Suppressor macrophage treated with lipopolysaccharide for 1 hour (primary cell): ENCODE measurements at places on chromosomes 7 and 10.
A peak's percentile ranks its signal among the peaks of the same experiment; 100 is the strongest.

DNA sequence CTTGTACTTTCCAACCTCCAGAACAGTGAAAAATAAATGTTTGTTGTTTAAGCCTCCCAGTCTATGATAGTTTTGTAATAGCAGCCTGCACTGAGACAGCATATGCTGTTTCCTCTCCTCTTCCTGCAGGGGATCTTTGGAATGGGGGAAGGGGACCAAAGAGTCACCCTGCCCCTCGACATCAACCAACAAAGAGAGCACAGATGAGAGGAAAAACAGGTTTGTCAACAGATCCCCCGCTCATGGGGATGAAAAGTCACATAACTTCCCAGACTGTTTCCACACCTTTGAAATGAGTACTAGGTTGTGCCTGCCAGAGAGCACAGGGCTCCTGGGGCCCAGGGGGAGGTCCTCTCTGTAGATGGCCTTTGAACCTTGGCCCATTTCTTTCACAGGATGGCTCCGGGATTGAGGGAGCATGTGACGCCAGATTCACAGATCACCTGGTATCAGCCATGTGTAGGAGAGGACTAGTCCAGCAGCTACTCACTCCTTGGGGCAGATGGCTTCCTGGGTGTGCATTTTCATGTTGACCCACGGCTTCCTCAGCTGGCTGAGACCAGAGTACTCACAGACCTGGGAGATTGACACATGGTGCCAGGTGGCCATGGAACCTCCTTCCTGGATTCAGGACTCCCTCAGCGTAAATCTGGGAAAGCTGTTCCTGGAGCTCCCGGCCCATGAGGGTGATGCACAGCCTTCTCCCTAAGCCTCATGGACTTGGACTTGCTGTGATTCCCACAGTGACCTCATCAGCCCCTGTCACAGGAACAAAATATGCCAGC, 125.6 kb downstream of the CXCL12 start:
- no peak for DNase-seq

- DNase-seq = no peak
These were observed 474.2 kb downstream of the CALN1 start for GRCh38 chr7:71937840-71938371.

- no peak for DNase-seq
These were observed 162.6 kb upstream of the AGR3 start for GRCh38 chr7:17044396-17044795.

GRCh38 chr10:97647556-97647955, 7.1 kb downstream of the PI4K2A start:
- peak; percentile 47 for DNase-seq

- DNase-seq = peak; percentile 60
These were observed 144.5 kb downstream of the PPP1R3A start for GRCh38 chr7:113774182-113774807.

DNA sequence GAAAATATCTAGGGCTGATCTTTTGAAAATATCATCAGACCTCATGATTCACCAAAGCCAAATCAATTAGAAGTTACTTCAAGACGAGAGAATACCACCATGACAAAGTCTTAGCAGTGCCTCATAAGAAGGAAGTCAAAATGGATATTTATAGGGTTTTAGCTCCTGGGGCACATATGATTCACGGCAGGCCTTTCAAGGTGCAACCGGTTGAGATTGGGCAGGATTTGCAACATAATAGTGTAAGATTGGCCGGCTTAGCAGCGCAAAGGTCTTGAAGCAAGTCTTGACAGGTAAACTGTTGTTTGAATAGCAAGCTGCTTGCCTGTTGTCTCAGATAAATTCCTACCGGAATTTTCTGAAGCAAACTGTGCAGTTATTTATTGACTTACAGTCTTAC, 17.5 kb downstream of the ADRB1 start:
- DNase-seq = no peak

DNA sequence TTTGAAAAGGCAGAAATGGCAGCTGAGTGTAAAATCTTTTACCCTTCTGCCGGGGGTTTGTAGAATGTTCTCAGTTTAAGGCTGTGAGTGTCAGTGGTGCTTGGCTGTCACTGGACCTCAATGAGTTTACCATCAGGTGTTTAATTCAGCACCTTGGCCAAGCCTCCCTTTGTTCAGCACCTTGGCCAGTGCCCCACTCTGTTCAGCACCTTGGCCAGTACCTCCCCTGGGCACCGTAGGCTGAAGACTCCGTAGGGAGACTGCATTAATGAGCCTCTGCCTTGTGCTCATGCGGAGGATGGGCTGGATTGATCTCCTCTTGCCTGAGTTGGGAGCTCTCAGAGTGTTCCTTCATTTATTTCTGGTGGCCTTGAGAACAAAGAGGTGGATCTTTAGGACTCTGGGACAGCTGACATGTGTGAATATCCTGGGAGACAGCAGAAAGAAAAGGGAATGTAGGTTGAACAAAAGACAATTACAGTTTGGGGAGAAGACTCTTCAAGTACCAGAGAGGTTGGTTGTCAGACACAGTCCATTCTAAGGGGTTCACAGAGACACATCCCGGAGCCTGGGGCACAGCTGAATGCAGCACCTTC, 1.6 kb downstream of the FAM24A start:
- DNase-seq = no peak

GRCh38 chr7:29045258-29046086, 87.3 kb upstream of the TRIL start:
- DNase-seq = peak; percentile 13

DNA sequence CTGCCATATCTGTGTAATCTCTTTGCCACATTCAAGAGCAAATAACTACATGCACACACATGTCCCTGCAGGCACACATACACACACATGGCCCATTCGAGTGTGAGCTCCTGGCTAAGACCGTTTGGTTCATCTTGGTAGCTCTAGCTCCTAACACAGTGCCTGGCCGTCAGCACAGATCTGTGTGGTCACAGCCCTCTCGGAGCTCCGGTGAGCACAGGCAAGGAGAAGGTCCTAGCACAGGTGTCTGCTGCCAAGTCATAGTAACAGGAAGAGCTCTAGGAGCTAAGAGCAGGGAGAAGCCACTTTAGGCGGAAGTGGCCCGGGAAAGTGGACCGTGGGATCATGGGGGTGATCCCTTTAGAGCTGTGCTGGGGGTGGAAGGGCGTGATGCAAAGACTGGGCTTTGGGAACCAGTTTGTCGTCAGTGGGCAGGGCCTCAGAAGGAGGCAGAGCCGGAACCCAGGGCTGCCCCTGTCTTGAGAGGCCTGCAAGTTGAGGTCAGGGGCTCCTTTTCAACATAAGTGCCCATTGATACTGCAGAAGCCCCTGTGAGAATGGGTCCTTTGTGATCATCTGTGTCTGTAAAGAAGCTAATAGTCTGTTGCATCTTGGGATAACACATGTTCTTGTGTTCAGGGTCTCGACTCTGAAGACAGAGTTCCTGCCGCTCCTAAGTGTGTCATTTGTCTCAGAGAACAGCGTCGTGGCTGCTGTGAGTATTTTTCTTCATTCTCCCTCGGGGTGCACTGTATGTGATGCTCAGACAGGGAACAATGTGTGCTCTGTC, 16.6 kb upstream of the ARPC1B start:
- no peak for DNase-seq

- DNase-seq = peak; percentile 86
These were observed 46.6 kb downstream of the PRKAG2 start for GRCh38 chr7:151830121-151830830.

GRCh38 chr10:103504181-103504783, 10.8 kb downstream of the NEURL1 start:
- DNase-seq = peak; percentile 23

DNA sequence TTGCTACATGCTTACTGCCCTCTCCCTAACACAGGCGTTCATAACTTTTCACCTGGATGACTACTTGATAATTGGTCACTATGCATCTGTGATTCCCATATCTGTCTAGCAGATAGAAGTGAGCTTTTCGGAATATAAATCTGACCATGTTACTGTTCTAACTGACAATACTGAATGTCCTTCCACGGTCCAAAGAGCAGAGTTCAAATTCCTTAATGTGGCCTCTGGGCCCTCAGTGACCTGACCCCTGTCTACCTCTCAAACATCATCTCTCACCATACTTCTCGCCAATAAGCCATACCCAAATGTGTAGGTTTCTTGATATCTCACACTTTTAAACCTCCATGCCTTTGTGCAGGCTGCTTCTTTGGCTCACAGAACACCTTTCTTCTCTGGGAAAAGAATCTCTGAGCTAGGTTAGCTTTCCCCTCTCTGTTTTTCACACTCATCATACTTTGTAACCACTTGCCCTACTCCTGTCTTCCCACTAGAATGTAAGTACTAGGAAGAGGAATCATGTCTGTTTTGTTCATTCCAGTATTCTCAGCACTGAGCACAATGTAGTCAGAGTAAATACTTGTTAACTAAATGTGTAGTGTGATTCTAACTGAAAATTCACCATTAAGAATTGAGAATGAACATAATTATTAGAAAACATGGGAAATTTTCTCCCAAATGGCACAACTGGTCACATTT, 39.2 kb upstream of the LRRC17 start:
- DNase-seq = no peak

GRCh38 chr10:127142856-127143255, 53.5 kb downstream of the INSYN2A start:
- no peak for DNase-seq

- DNase-seq = no peak
These were observed 1.1 kb upstream of the PTPN12 start for GRCh38 chr7:77536017-77536412.
